Stimulated activated CD8-positive, alpha-beta memory T cell treated with anti-CD3 and anti-CD28 coated beads, Interleukin-15, amount 100 ng/mL, for 4 hours (primary cell): ENCODE measurements at places on chromosomes 5 and 9.

GRCh38 chr5:154541553-154541952, 63.5 kb upstream of the HAND1 start:
- no peak for DNase-seq

GRCh38 chr5:14607104-14607503, 25.5 kb downstream of the OTULINL start:
- no peak for DNase-seq

DNA sequence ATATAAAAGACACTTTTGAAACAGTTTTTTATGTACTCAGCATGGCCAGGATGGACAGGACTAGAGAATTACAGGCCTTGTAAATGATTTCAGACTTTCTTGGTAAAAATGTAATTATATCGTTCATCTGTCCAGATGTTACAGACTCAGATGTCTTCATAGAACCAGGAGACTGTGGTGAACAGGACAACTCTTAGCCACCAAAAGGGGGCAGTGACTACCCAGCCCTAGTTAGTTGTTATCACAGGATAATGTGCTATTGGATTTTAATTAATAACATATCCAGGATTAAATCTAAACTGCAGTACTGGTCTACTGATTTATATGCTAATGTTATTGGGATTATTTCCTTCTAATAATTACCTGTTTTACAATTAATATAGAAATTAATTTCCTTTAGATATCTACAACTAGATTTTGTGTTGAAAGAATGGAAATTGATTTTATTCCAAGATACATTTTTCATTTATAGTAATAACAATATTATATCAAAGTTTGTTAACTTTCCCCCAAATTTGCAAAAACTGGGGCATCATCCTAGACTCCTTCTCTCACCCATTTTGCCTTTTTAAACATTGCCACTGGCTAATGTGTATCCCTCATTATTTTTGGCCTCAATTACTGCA, 99.4 kb downstream of the MTREX start:
- no peak for DNase-seq

DNA sequence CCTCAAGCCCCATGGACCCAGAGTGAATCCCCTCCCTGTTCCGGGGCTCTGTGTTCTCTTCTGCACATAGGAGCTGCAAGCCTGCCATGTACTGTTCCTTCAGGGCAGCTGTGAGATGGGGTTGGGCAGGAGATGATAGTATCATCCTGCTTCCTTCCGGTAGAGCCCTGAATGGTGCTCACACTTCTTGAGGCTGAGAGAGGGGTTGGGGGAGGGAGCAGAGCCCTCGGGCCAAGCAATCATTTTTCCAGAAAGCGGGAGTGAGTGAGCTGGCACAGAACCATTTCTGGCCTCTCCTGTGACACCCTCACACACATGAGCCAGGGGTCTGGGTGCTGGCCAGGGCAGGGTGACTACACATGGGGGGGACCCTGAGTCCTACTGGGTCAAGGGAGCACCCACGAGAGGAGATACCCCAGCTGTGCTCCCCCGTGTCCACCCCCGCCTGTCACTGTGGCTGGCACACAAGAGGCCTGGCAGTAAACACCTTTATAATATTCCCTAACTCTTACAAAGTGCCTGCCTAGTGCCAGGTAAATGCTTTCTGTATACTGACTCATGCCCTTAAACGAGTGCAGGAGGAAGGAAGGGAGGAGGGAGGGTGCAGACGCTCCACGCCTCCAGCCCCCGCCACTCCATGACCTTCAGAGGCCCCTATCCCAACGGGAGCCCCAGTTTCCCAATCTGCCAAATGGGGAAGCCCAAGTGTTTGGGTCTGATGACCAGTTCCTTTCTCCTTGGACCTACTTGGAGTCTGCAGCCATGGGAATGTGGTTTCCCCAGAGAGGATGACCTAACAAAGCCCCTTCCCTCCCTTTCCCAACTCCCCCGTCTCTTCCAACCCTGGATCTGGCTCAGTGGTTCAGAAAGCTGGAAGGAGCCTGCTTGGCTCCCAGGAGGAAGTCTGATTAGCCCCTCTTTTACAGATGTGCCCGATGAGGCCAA, 15.5 kb downstream of the AKNA start:
- DNase-seq = no peak

DNA sequence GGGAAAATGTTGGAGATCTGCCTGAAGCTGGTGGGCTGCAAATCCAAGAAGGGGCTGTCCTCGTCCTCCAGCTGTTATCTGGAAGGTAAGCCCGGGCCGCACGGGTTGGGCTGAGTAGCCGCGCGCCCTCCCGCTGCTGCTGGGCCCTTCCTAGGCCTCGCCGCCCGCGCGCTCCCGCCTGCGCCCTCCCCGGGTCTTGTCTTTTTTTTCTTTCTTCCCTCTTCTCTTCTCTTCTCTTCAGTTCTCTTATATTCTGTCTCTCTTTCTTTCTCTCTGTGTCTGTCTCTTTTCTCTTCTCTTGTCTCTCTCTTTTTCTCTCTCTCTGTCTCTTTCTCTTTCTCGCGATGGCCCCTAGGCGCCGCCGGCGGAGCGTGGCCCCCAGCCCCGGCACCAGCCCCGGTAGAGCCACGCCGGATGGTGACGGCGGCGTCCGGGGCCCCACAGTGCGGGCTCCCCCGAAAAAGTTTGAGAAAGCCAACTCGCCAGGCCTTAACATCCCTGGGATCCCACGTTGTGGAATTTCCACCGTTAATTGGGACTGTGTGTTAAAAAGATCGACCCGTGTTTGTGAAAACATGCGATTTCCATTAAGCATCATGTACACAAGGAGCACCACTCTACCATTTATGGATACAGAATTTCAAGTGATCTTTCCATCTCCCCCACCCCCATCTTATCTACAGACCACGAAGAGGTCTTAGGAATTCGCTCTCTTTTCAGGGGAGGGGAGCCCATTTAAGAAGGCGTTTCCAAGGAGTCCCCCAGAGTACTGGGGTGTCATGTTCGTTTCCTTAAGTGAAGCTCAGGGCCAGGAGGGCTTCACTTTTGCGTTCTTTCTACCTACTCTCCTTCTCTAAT, 616 bp downstream of the ABL1 start:
- no peak for DNase-seq

DNA sequence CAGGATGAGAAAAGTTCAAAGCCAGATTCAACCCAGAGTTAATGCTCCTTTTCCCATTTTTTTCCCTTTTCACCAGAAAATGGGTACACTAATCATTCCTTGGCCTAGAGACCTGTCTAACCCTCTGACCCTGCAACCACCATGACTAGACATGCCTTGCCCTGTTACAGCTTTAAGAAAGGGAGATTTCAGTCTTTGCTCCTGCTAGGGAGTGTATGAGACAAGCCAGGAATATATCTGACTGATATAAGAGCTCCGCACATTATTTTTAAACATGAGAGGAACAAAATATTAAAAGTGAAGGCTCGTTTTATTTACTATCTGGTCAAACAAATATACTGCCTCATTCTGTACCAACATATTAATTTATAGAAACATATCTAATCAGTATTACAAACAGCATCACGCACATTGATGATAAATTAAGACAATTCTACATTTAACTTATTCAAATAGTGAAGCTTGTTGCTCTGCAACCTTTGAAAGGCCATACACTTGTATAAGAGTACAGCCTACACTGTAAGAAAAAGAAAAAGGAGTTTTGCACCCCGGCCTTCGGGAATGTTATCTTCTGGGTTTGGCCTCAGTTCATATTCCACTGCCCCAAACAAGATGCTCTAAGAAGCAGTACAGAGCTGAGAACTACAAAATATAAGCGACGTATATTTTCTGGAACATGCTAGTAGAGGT, 132.7 kb downstream of the FBXL17 start:
- DNase-seq = no peak

DNA sequence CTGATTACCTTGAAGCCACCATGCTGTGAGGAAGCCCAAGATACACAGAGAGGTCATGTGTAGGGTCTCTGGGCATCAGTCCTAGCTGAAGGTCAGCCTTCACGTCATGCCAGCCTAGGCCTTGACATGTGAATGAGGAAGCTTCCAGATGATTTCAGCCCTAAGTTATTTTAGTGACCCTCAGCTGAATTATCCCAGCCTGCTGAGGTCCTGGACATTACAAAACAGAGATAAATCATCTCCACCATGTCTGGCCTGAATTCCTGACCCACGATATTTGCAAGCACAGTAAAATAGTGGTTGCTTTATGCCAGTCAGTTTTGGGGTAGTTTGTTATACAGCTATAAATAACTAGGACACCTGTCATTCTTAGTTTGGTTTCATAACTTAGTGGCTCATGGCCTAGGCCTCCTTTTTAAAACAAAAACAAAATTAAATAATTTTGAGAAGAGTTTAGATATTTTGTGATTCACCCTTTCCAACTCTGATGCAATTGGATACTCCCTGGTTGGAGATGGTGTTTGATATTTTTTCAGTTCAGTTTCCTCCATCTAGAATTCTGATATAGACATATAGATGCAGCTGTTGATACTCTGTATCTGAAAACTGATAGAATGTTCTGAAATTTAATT, 571.3 kb upstream of the CLINT1 start:
- no peak for DNase-seq

GRCh38 chr5:135243556-135244285, 155.3 kb downstream of the MACROH2A1 start:
- DNase-seq = no peak

DNA sequence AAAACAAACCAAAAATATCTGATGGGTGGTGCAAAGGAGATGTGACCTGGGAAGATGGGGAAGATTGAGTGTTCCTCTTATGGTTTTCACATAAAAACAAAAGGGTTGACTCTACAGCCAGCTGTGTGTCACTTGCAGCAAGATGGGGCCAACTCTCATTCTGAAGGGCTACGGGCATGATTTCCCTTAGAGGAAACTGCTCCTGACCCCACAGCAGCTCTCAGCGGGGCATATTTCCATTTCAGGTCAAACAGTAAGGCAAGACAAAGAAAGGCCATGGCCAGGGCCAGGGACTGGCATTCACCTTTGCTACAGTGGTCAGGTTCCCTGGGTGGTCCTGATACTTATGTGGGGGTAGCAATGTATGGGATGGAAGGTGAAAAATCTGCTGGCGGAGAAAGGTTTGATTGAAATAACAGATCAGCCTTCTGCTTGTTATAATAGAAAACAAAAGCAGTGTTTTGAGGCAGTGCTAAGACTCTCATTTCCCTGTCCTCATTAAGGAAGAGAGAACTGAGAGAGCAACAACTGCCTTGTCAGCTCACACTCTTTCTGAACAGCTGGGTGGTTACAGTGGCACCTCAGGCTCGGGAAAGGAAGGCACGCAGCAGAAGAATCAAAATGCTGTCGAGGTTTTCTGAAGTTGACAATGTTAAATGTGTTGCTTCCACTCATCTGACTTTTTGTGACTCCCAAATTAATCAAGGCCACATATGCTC, 120.7 kb upstream of the PCA3 start:
- DNase-seq = no peak

- DNase-seq = no peak
These were observed 18.1 kb downstream of the OTP start for GRCh38 chr5:77620405-77620804.

GRCh38 chr5:108876451-108876850, 128.8 kb downstream of the FER start:
- no peak for DNase-seq

- DNase-seq = no peak
These were observed 548.2 kb upstream of the CLINT1 start for GRCh38 chr5:158406884-158407823.

DNA sequence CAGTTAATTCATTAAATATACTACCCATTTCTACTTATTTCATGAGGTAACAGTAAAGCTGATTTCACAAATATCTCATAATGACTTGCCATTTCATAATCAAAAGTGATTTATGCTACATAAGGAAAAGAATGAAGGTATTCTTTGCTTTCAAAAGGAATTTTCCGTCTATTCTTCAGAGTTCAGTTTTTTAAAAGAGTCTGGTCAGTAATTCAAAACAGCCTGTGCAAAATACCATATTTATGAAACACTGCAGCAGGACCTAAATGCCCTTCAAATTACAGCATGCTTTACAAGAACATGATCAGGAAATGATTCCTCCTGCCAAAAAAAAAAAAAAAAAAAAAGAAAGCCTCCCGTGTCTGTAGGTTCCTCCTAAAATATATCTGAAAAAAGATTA, 154.7 kb downstream of the KIAA0825 start:
- DNase-seq = no peak

- DNase-seq = no peak
These were observed 36.7 kb upstream of the ORM1 start for GRCh38 chr9:114286146-114286679.

GRCh38 chr5:10262121-10262774, 12.2 kb downstream of the CCT5 start:
- no peak for DNase-seq

DNA sequence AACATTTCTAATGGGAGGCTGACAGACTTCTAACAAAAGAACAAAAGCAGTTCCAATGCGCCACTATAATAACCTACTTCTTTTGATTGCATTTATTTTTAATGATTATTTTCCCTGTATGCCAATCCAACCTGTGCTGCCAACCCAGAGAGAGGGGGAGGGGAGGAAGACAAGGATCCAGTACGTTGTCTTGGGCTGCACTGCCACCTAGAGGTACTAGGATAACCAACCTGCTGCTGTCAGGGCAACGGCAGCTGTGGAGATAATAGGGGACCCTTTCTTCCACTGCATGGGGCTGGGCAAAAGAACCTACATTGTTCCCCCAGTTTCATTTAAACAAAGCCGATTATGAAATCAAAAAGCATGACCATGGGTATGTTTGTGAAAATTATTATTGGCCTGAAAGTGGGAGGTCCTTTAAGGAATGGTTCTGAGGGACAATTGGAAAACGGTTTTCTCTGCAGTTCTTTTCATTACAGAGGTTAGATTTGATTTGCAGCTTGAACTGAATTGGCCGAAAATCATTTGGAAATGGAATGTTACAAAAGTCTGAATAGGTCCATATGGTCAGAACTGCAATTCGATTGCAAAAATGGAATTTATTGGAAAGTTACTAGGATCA, 101.3 kb downstream of the RASEF start:
- no peak for DNase-seq

- no peak for DNase-seq
These were observed 30.4 kb downstream of the CSF2 start for GRCh38 chr5:132103969-132104391.

- no peak for DNase-seq
These were observed 48.6 kb downstream of the UGCG start for GRCh38 chr9:111945216-111945615.

DNA sequence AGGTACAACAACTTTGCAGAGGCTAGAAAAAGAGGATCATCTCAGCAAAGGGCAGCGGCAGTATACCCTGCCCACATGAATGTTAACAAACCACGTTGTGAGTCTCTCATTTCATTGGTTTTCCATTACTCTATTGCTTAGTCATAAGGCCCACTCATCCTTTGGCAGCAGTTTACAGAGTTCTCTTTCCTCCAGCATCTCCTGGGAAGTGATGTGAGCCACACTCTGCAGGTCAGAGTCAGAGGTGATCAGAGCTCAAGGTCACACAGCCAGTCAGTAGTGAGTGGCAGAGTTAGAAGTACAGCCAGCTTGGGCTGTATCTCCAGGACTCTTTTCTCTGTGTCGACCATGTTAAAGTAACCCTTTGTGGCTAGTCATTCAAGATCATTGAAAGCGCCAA, 599.6 kb upstream of the GRAMD2B start:
- DNase-seq = no peak

DNA sequence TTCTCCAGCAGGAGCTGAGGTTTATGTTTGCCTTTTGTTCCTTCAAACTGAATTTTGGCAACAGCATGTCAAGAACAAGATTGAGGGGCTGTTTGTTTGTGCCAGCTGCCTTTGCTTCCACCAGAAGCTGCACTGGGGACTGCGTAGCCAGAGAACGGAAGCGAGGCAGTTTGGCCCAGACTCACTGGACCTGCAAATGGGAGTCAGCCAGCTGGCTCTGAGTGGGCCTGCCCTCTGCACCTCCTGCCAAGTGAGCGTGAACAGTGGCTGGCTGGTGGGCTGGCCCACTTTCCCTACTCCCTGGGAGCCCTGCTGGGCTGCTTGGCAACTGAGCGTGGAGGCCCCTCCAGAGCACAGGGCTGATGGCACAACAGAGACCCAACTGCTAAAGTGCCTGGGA, 111.6 kb downstream of the GALNT10 start:
- DNase-seq = no peak
